Activated naive CD4-positive, alpha-beta T cell treated with anti-CD3 and anti-CD28 coated beads, Interleukin-2, amount 50 U/mL, for 72 hours (primary cell): ENCODE measurements at places on chromosomes 12 and 14.
A peak's percentile ranks its signal among the peaks of the same experiment; 100 is the strongest.

DNA sequence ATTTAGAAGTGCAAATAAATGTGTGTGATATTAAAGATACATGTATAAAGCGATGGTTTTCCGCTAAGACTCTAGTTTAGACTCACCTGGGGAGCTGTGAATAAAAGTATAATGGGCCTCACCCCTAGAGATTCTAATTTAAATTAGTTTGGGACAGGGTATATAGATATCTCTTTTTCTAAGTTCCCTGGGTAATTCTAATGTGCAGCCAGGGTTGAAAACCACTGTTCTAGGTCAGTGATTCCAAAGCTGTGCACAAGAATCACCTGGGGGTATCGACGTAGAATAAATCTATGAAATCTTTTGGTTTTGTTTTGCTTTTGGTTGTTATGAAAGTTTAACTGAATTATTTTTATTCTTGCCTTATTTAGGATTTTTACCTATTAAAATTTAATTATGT lies 302.1 kb downstream of the KCNH5 start:
- no peak for DNase-seq

- peak; percentile 13 for DNase-seq
These were observed 26.5 kb downstream of the BMP4 start for GRCh38 chr14:53929871-53930715.

DNA sequence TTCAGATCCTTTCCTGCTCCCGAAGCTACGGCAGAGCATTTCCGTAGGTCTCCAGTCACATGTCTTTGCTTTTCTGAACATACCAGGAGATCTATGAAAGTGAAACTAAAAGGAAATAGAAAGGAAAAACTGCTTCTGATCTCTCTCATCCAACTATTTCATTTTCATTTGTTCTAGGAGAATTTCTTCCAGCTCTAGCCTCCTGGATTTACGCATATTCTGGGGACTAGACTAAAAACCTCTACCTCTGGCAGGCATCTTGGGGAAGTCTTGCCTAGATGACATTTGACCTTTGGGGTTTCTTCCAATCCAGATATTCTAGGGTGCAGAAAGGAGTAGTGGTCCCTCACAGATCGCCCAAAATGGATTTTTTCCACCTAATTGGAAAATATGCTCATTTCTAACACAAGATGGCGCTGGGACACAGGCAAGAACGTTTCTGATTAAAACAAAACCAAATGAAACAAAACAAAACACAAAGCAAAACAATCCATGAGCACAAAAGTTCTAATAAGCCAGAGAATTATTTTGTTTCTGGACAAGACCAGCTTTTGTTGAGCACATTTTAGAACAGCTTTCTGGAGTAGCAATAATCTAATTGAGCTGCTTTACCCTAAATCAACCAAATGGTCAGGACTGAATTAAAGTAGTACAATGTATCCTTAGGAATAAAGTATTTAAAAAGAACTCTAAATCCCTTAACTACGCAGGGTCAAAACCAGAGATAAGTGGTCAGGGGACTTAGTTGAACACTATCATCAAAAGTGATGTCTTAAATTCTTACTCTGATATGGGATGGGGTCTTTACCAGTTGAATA lies 12.3 kb upstream of the PARP11 start:
- peak; percentile 30 for DNase-seq

DNA sequence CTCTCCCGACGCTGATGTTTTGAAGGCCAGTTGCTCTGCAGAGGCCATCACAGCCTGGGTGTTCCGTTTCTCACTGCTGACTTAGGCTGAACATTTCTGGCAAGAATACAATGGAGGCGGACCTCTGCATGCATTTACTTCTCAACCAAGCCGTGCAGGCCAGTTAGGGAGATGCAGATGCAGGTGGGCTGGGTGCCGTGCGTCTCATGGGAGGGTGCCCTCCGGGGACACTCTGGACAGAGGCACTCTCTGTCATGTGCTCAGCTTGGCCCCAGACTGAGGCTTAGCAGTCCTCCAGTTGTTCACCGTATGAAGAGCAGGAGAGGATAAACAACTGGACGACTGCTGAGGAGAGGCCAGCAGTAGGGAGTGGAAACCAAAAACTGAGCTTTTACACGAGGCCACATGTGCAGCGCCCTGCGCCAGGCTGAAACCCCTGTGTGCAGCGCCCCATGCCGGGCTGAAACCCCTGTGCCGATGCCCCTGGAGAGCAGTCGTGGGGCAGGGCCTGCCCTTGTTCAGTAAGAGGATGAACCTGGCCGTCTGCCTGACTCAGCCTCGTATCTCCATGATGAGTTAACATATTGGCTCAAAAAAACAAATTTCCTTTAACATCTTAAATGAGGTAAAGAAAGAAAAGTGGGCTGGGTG lies 32.3 kb downstream of the DDX51 start:
- no peak for DNase-seq

GRCh38 chr12:119301379-119301778 lies 33.1 kb upstream of the CCDC60 start:
- DNase-seq: no peak

DNA sequence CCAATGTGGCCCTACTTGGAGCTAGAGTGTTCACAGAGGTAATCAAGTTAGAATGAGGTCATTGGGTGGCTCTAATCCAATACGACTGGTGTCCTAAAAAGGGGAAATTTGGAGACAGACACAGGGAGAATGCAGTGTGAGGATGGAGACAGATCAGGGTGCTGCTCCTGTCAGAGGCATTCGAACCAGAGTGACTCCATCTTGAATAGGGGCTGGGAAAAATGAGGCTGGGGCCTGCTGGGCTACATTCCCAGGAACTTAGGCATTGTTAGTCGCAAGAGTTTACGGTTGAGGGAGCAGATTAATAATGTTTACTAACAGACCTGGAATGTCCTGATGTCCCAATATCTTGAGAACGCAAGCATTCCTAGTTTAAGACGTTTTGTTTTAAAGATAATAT lies 20.2 kb downstream of the TNFAIP2 start:
- DNase-seq: no peak

DNA sequence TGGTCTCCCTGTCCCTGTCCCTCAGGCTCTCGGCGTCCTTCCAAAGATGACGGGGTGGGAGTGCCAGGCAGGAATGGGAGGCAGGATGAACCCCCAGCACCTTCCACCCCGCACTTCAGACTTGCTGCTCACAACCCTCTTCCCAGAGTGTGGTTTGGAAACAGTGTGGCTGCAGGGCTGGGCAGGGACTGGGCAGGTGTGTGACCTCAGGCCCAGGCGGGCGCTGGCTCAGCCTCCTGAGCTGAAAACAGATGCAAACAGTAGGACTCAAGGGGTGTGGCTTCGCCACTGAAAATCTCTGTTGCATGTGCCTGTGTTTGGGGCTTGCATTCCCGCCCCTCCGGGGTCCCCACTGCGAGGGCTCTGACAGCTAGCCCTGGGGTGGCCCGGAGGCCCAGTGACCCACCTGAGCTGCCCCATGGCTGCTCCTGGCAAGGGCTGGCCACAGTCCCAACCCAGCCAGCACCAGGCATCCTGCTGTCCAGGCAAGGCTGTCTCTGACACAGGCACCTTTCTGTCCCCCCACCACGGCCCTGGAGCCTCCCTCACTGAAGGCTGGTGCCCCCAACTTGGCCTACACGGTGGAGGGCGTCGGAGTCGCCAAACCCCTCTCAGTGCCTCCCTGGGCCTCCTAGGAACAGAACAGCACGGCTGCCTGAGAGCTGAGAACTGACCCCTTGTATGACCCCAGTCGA lies 46.1 kb downstream of the BEGAIN start:
- DNase-seq: no peak

GRCh38 chr12:51901881-51902280 lies 5.4 kb upstream of the ACVRL1 start:
- DNase-seq: no peak

- DNase-seq: no peak
These were observed 47.8 kb downstream of the SAV1 start for GRCh38 chr14:50620341-50620740.

- DNase-seq: no peak
These were observed 344.4 kb upstream of the STXBP6 start for GRCh38 chr14:25394356-25394755.

DNA sequence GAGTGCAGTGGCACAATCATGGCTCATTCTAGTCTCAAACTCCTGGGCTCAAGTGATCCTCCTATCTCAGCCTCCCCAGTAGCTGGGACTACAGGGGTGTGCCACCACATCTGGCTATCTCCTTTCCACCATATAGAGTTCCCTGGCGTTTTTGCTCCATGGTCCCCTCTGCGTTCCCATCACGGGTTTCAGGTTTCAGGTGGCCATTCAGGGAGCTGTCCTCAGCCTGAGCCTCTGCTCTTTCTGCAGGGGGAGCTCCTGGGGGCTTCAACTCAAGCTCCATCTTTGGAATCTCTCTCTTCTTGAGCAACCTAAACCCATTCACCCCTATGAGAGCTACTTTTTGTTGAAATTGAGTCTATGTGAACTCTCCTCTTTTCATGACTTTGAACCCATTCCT lies 11.6 kb downstream of the SMIM41 start:
- DNase-seq: no peak

- DNase-seq: no peak
These were observed 23.8 kb upstream of the DGLUCY start for GRCh38 chr14:91089958-91090535.

- DNase-seq: no peak
These were observed 13.1 kb downstream of the KIF21A start for GRCh38 chr12:39429809-39430208.
